ENCODE measurements at places on chromosomes 7 and 10.

GRCh38 chr10:34104829-34105572 is 710.1 kb downstream of the PARD3 start:
- no peak for DNase-seq

GRCh38 chr7:69335331-69335730 is 262.9 kb upstream of the AUTS2 start:
- no peak for DNase-seq

DNA sequence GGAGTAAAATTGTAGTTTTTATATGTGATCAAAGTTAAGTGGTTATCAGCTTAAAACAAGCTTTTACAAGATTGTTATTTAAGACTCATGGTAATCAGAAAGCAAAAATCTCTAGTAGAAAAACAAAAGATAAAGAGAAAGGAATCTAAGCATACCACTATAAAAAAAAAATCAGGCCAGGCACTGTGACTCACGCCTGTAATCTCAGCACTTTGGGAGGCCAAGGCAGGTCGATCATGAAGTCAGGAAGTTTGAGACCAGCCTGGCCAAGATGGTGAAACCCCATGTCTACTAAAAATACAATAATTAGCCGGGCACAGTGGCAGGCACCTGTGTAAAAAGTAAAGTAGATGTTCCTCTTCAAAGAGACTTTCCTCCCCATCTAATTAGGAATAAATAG is 265.9 kb upstream of the NRP1 start:
- DNase-seq, result no peak

DNA sequence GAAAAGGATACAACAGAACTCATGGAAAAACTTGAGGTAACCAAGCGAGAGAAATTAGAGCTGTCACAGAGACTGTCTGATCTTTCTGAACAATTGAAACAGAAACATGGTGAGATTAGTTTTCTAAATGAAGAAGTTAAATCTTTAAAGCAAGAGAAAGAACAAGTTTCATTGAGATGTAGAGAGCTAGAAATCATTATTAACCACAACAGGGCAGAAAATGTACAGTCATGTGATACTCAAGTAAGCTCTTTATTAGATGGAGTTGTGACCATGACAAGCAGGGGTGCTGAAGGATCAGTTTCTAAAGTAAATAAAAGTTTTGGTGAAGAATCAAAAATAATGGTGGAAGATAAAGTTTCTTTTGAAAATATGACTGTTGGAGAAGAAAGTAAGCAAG is 62.1 kb downstream of the AKAP9 start:
- DNase-seq, result no peak

GRCh38 chr10:49784681-49785080 is 22.6 kb upstream of the OGDHL start:
- no peak for DNase-seq

DNA sequence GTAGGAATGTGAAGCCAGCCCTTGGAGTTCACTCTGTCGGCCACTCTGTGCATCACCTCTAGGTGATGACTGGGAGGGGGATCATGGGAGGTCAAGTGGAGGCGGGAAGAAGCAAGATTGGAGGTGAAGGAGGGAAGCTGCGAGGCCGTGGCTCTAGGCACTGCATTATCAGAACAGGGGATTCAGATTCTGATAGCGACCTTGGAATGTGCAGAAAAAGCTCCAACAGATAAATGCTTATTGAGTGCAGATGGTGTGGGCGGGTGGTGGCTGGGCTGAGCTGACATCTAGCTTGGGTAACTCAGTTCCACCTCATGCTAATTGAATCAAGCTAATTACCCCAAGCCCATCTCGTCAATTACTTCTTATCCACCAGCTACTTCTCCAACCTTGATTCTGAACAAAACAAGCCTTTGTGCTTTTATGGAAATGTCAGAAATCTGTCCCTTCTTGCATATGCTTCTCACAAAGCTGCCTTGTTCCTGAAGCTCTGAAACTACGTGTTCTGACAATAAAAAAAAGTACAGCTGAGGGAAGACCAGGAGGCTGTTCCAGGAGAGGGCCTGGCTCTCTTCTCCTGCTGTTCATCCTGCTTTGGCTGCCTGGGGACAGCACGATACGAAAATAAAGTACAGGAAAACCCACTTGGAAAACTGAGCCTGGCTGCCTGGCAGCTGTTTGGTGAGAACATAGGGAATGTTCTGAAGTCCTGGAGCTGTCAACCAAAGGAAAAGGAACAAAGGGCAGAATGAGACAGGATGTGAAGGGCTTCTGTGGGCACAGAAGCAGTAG is 27.5 kb downstream of the STRA8 start:
- no peak for DNase-seq

GRCh38 chr10:70515035-70515667 is 36.6 kb downstream of the PALD1 start:
- no peak for DNase-seq

- no peak for DNase-seq
Measured at GRCh38 chr10:97888641-97889262, 39.1 kb downstream of the GOLGA7B start.

DNA sequence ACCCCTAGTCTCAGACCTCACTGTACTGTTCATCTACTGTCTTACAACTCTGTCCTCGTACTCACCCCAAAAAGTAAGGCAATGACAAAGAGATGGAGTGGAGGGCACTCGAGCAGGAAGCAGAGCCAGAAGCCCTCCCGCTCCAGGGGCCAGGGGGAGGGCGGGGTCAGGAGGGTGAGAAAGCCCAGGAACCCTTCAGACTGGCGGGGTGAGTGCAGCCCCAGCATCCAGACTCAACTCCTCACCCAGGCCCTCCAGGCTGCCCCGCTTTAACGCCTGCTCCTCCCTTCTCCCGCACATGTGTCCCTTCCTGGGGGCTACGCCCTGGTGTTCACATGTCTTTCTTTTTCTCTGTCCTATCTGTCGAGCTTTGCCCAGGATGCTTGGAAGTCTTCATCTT is 66.1 kb downstream of the CALML3 start:
- no peak for DNase-seq

DNA sequence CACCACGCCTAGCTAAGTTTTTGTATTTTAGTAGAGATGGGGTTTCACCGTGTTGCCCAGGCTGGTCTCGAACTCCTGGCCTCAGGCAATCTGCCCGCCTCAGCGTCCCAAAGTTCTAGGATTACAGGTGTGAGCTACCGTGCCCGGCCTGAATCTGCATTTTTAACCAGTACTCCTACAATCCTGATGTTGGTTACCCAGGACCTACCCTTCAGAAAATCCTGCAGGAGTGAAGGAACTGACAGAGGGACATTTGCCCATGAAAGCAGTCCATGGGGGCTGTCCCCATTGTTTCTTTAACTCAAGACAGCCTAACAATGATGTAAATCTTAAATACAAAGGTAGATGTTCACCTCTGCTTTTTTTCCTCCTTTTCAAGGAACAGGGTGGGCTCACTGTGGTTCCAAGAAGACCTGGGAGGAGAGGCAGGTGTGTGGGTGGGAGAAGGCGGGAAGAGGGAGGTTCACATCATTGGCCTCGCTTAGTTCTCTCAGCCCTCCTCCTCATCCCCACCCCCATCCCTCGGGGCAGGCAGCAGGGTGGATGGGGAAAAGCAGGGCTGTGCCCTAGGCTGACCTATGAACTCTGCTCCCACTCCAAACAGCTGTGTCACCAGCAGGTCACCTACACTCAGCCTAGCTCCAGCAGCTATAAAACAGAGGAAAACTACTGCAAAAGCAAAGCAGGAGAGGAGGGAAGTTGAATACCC is 13.5 kb downstream of the LRRC20 start:
- DNase-seq, result no peak

DNA sequence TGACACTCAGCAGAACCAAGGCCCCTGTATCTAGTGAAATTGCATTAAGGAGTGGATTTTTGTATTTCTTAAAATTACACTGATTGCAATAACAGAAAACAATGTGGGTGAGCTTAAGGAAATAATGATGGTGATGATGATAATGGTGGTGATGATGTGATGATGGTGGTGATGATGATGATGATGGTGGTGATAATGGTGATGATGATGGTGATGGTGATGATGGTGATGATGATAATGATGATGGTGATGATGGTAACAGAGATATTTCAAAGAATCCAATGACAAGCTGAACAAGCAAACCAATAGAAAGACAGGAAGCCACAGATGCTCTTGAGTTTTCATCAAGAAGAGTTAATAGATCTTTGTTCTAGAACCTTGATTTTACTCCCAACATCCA is 630.7 kb upstream of the AUTS2 start:
- DNase-seq, result no peak

DNA sequence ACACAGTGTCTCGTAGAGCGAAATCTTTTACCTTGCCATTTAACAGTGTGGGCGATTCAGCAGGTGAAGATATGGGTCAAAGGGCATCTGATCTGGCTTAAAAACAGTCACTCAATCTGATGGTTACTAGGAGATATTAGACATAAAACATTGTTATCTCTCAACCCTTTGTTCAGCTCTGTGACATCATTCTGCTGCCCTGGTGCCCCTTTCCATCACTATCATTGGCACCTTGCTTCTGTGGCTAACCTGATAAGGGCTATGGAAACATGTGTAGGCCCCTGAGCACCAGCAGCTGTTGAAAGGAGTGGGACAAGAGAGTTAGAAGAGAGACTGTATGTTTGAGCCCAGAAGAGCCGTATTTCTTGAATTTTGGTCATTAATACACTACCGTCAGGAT is 650.3 kb downstream of the PHTF2 start:
- no peak for DNase-seq

- DNase-seq, result no peak
Measured at GRCh38 chr10:21207852-21208646, 310.9 kb upstream of the NEBL start.

- DNase-seq, result no peak
Measured at GRCh38 chr7:76283254-76284159, 19.0 kb upstream of the HSPB1 start.

GRCh38 chr10:19546224-19546623 is 270.0 kb upstream of the PLXDC2 start:
- no peak for DNase-seq

DNA sequence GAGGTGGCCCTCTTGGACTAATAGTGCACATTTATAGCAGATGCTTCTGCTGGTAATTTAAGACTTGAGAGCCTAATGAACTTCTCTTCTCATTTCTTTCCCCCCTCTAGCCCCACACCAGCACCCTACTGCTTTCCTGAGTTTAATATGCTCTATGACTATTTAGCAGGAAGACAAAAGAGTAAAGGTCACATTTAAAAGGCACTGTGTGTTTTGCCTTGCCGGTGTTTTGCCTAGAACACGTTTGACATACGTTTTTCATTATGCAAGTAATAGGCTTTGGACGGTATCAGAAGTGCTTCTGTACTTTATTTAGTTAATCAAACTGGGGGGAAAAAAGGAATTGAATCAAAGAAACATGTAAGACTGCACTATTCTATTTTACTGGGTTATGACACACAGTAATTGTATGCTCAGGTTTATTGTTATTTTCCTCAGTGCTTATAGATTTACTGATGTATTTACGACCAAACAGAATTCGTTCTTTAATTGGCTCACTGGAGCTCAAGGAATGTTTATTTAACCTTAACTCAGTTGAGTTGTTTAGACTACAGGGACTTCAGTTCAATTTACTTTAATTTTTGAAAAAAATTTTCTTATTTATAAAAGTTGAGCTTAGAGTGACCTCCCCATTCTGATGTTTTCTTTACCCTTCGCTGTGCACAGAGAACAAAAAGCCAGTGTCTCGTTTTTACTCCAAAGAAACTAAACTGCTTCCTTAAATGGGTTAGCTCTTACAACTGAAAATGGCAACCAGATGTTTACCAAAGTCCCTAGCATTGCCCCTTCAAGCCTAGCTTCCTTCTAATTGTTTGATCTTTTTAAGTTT is 35.4 kb downstream of the CPED1 start:
- DNase-seq, result no peak

GRCh38 chr10:119447823-119448546 is 94.5 kb downstream of the RGS10 start:
- no peak for DNase-seq

DNA sequence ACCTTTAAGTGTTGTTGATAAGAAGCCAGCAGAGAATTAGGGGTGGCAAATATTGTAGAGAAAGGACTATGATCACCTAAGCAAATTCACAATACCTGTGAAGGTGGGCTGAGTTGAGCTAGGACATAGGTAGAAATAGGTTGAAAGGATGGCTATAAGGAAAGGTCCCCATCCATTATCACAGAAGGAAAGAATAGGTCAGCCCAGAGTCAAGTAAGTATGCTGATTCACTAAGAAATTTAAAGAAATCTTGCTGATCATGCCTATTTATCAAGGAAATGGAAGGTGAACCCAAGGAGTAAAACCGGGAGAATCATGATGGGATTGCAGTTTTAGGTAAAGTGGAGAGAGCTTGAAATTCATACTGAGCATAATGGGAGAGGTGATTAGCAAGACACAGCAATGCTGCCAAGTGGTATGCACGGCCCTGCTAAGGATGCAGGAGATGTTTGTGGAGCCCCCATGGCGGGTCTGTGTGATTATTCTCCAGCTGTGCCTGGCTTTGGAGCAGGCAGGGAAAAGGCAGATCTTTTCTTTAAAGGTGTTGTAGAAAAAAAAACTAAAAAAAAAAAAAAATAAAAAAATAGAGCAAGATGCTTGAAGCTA is 399.4 kb downstream of the PLXDC2 start:
- DNase-seq, result no peak

DNA sequence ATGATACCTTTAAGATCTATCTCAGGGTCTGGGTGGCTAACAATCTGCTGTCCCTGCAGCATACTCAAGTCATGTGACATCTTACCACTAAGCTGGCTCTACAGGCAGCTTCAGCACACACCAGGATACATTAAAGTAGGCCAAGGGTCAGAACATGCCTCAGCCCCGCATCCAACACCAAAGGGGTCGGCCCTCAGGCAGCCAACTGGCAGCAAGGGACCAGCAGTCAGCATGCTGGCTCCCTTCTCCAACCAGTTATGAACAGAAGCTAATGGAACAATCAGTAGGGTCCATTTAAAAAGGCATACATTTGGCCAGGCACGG is 37.1 kb downstream of the FAM53B start:
- no peak for DNase-seq

- DNase-seq, result no peak
Measured at GRCh38 chr10:12639996-12640944, 290.9 kb downstream of the CAMK1D start.

DNA sequence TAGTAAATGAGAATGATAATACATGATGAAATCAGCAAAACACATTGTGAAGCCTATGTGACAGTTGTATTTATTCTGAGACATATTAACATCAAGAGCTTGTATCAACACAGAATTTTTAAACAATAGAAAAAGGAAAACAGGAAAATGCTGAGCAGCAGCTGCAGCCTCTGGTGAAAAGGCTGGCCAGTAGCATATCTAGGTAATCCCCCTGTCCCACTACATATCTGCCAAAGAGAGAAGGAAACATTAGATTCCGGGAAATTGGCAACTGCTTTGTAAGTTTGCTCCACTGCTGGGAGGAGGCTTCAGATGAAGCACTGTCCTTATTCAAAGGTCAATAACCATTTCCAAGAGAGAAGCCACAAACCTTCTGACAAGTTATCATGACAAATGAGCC is 89.4 kb downstream of the RALA start:
- DNase-seq, result no peak

- DNase-seq, result no peak
Measured at GRCh38 chr7:543501-544337, 24.1 kb upstream of the PDGFA start.

GRCh38 chr10:62056698-62057097 is 155.2 kb downstream of the ARID5B start:
- DNase-seq, result no peak

Measured in CD4-positive, alpha-beta T cell treated with Interleukin-4 for 1 hour (primary cell).